Activated naive CD8-positive, alpha-beta T cell treated with anti-CD3 and anti-CD28 coated beads, Interleukin-2, amount 50 U/mL, for 24 hours (primary cell): ENCODE measurements at places on chromosomes 12 and 14.

DNA sequence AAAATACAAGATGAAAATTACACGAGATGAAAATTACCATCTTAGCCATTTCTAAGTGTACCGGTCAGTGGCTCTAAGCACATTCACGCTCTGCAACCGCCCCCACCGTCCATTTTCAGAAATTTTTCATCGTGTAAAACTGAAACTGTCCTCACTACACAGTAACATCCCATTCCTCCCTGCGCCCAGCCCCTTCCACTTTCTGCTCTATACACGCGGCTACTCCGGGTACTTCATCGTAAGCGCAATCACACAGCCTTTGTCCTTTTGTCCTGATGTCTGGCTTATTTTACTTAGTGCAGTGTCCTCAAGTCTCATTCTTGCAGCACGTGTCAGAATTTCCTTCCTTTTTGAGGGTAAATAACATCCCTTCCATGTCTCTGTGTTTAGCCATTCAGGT lies 3.6 kb upstream of the GPR132 start:
- no peak for DNase-seq

- DNase-seq: no peak
Measured at GRCh38 chr14:69093631-69094421, 59.1 kb downstream of the DCAF5 start.

- DNase-seq: no peak
Measured at GRCh38 chr14:102189874-102190273, 50.2 kb downstream of the WDR20 start.

- DNase-seq: no peak
Measured at GRCh38 chr14:52974406-52974805, 23.6 kb upstream of the FERMT2 start.

DNA sequence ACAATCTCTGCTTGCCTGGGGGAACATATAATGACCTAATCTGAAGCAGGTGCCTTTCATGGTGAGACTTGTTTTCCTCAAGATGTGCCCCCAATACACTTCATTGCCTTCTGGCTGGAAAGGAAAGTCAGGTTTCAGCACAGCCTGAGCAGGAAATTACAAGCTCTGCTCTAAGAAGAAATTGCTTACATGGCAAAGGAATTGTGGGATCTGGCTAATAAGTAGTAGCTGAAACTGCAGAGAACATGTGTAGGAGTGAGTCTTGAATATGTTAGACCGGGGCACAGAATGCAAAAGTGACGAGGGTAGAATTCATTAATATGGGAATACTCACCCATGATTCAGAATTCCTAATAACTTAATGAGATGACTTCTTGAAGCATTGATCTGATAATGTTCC lies 6.3 kb upstream of the CFAP54 start:
- no peak for DNase-seq
